ENCODE measurements at places on chromosomes 1 and 21.
A peak's percentile ranks its signal among the peaks of the same experiment; 100 is the strongest.

GRCh38 chr1:89600451-89601224 is 32.3 kb upstream of the LRRC8C start:
- no peak for DNase-seq

DNA sequence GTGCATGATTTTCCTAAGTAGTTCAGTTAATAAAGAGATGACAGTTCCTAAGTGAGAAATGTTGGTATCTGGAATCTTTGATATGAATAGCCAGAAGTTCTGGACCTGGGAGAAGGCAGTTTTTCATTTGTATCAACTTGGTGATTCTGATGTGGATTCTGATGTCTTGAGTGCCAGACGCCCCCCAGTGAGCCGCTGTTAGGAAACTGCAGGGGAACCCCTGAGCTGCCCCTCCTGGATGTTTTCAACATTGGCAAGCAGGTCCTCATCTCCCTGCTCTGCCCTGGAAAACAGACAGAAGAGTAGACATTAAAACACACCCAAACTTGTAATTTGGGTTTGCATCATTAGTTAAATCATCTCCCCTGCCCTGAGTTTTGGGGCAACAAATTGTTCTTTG is 7.4 kb downstream of the ETS2 start:
- DNase-seq: no peak

GRCh38 chr1:248152056-248152827 is 7.3 kb downstream of the OR2M5 start:
- no peak for DNase-seq

GRCh38 chr1:161241682-161242081 is 3.7 kb upstream of the NR1I3 start:
- DNase-seq: no peak

DNA sequence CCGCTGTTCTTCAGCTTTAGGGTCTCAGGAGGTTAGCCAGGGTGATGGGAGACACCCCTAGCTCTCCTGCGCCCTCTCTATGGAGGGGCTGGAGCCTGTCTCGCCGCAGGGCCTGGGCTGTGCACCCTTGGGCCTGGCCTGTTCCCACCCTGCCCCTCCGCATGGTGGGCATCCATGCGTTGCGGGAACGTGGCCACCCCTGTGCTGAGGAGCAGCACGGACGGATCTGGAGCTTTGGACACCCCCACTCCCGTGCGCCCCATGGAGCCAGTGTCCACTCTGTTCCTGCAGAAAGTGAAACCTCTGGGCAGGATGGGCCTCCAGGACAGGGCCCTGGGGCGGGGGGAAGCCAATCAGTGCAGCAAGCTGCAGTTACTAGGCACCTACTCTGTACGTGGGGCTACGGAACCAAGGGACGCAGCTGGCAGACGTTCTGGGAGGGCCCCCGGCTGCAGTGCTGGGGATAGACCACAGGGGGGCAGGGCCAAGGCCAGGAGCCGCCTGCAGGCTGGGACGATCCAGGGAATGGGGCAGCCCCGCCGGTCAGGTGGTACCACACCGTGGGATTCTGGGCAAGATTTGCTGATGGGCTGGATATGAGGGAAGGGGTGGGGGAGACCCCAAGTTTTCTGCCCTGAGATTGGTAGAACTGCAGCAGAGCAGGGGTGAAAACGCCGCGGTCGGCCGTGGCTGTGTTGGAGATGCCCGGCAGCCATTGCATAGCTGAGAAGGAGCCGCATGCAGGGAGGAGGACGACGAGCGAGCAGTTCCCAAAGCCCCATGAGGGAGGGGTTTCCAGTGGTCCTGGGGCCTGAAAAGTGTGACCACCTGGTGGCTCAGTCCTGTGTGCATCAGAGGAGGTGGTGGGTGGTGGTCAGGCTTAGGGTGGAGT is 43.3 kb downstream of the TP73 start:
- DNase-seq: peak; percentile 90

DNA sequence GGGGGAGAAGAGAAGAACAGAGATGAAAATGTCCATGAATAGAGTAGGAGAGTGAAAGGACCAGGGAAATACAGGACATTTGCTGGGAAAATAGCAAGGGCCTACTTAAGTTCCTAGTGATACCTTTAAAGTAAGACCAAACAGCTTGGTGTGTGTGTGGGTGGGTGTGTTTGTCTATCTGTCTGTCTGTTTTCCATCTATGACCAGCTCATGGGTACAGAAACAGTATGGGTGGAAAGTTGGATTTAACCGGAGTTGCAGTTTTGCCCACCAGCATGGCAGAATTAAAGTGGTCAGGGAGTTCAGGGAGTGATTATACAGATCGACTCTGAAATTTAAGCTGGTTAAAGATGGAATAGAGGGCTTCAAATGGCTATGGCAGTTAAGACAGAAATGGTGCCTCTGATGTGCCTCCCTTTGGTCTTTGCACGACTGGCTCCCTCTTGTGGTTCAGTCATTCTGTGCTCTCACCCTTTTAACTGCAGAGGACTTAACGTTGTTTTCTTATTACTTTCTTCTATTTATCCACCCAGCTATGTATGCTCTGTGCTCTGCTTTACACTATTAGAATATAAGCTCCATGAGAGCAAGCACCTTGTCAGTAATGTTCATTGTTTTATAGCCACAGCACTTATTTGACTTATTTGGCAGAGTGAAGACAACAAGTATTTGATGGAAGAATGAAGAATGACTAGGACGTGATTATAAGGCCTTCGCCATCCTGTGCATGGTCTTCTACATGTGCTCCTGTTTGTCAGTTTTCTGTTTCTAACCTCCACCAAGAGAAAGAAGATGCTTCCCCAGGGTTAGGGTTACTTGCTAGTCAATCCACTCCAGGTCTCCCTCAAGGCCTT is 72.7 kb upstream of the AK4 start:
- peak; percentile 76 for DNase-seq

GRCh38 chr1:26067432-26067911 is at the start of gene TRIM63:
Gene TRIM63, minus strand, starts transcription at chr1:26067630. Its CDS starts 136 bp downstream, at chr1:26067494.
- no peak for DNase-seq

- peak; percentile 59 for DNase-seq
Measured at GRCh38 chr21:33644383-33645074, 2.2 kb downstream of the ITSN1 start.

DNA sequence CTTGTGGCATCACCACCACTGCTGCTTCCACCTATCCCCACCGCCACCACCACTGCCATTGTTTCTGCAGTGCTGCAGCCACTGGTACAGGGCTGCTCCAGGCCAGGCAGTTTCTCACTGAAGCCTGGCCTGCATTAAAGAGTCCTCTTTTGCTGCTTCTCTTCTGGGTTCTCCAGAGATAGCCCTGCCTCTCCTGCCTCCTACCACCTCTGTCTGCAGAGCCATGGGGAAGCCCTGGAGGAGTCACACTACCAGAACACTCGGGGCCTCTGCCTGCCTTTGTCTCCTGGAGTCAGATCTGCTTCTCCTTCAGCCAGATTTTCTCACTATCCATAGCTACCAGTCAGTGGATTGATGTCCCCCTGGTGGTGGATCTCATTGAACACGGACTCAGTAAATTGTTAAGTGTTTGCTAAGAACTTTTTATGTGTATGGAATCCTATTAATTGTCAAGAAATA is 37.7 kb upstream of the DDAH1 start:
- peak; percentile 36 for DNase-seq

GRCh38 chr1:116769994-116770393 is 15.8 kb downstream of the CD2 start:
- DNase-seq: no peak

- DNase-seq: peak; percentile 97
Measured at GRCh38 chr1:16978567-16979474, 1.6 kb downstream of the MFAP2 start.

DNA sequence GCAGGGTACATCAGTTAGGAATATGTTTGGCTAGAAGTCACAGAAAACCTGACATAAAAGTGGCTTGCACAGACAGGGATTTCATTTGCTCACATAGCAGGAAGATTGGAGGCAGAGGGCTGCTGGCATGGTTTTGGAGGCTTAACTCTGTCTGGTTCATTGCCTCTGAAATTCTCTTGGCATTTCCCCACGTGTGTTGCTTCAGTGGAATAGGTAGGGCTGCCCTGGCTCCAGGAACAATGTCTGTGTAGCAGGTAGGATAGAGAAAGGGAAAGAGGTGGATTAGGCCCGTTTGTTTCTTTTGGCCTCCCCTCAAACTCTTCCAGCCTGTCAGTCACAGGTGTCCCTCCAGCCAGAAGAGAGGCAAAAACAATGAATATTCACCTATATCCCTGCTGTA is 20.5 kb upstream of the SIPA1L2 start:
- DNase-seq: no peak

DNA sequence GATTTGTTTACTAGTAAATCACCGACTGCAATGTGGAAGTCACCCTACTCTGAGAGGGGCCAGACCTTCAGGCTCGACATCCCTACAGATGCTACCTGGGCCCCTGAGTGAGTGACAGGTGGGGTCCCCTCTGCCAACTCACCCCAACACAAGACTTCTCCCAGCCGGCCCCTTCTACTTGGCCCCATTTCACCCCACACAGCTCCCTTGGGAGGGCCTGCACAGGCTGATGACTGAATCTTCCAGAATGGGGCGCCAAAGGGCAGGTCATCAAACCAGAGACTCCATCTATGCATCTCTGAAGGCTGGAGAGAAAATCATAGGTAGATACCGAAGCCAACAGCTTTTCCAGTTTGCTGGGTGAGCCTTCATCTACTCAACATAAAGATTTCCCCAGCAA is 9.4 kb upstream of the S100A8 start:
- DNase-seq: no peak

DNA sequence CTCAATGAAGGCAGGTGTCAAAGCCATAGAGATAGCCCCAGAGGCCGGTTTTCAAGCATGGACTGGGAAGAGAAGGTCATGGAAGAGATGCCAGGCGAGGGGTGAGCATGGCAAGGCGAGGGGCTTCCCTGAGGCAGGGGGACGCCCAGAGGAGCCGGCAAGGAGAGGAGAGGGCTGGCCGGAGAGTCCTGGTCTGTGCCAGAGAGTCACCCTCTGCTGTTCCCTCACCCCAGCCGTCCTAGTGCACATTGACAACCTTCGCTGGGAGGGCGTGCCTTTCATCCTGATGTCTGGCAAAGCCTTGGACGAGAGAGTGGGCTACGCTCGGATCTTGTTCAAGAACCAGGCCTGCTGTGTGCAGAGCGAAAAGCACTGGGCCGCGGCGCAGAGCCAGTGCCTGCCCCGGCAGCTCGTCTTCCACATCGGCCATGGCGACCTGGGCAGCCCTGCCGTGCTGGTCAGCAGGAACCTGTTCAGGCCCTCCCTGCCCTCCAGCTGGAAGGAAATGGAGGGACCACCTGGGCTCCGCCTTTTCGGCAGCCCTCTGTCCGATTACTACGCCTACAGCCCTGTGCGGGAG is 28.8 kb downstream of the H6PD start:
- no peak for DNase-seq

- DNase-seq: no peak
Measured at GRCh38 chr21:46361935-46362334, 38.0 kb downstream of the PCNT start.

- no peak for DNase-seq
Measured at GRCh38 chr1:163399001-163399400, 77.2 kb downstream of the NUF2 start.

DNA sequence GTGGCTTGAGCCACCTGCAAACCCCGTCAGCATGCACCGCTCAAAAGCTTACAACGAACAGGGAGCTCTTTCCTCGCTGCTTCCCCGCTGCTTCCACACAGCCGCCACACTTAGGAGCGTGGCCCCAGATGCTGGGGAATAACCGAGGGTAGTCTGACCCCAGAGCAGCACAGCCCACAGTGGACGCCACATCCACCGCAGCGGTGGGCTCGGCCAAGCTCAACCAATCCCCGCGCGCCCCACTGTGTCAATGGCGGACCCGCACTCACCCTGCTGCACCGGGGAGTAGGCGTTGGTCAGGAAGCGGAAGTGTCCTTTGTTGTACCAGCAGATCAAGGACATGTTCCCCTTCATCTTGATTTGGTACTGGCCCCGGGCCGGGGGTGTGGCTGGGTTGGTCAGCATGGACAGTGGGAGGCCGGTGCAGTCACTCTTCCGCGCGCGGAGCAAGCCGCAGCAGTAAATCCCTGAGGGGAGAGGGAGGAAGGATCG is 93.5 kb downstream of the PGBD5 start:
- no peak for DNase-seq

GRCh38 chr1:232599178-232600041 is 30.5 kb downstream of the SIPA1L2 start:
- DNase-seq: no peak

DNA sequence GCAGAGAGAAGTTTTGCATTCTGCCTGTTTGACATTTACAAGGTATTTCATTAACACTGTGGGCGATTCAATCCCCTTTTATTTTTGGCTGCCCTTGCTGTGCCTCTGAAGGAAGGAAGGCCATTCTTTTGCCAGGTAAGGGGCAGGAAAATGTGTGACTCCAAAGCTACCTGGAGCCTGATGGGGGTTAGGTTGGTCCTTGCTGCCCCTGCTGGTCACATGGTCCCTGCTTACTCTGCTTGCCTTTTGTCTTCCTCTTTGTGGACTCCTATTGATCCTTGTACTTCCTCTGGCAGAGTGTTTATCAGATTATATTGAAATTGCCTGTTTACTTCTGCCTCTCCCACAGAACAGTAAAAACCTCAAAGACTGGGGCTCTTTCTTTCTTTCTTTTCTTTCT is 65.7 kb downstream of the ST6GALNAC3 start:
- DNase-seq: no peak

DNA sequence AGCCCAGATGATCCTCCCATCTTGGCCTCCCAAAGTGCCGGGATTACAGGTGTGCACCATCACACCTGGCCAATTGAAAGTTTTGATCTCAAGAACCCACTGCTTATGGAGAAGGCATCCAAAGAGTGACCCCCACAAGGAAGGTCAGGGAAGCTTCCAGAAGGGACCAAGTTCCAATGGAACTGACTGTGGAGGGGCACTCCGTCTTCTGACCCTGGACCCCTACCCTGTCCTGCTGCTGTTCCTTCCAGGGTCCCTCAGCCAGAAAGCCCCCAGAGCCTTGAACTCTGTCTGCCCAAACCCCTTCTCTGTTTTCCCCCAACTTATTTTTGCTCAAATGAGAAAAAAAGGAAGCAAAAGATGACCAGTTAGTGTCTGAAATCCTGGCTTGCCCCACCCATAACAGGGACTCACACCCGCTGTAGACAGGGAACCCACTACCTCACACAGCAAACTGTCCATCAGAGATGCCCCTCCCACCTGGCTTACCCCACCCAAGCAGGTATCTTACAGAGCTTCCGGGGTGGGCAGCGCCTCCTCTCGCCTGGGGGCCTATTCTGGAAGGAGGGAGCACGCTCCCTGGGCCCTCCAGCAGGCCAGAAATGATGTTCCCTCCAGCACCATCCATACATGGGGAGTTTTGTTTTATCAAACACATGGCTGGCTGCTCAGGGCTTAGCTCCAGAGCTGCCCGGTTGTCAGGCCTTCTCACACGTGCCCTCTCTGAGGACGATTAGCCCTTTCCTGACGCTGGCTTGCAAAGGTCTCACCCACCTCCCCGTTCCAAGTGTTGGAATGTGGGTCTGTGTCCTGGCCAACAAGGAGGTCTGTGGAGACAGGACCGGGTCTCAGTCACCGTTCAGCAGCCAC is 3.1 kb upstream of the WNT3A start:
- DNase-seq: no peak

DNA sequence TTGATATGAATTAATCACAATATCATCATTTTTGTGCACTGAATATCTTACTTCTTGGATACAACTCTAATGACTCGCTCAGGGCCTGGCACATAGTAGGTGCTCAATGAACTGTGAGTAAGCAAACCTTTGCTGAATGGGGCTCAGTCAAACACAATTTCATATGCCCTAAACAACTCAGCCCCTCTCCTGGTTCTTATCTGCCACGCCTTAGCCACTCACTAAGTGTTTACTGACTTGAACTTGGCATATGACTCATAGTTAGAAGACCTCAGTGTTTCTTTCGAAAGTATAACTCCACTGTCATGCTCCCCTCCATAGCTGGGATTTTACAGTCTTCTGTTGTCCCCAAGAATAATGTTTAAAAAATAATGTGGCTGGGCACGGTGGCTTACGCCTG is 4.8 kb upstream of the IFNLR1 start:
- DNase-seq: peak; percentile 34

All from GM03348 (cell line).